ENCODE measurements at places on chromosomes 13 and 19.

DNA sequence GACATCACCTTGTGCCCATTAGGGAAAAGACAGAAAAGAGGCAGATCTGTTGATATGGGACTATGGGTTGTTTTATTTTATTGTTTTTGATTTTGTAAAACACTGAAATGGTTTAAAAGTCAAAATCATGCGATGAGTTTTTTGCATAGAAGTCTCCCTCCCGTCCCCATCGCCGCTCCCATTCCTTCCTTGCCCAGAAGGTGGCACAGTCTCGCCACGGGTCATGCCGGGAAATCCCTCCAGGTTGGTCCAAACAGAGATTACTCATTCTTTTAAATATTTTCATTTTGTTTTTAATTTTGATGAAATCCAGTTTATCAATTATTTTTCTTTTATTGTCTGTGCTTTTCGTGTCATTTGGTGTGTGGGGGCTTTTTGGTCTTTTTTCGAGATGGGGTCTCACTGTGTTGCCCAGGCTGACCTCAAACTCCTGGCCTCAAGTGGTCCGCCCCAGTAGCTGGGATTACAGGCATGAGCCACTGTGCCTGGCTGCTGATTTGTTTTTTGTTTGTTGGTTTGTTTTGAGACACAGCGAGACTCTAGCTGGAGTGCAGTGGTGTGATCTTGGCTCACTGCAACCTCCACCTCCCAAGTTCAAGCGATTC lies 9.2 kb downstream of the PGPEP1 start:
- peak; percentile 73 for DNase-seq

GRCh38 chr13:48783181-48783630 lies 129.5 kb downstream of the CYSLTR2 start:
- DNase-seq = peak; percentile 22

DNA sequence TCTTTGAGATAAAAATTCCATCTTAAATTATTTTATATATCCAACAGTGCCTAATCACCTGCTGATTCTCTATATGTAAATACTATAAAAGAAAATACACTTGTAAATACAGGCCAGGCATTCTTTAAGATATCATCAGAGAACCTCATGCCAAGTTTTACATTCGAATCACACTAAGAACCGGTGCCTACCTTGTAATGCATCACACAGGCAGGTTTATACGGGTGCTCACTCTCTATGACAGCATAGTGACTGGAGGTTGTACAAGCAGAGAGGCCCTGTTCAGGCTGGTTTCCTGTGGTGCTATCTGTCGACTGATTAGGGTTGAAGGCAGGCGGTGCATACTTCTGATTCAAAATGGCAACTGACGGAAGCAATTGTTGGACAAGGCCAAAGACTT lies 141.3 kb upstream of the FBXL3 start:
- no peak for DNase-seq

DNA sequence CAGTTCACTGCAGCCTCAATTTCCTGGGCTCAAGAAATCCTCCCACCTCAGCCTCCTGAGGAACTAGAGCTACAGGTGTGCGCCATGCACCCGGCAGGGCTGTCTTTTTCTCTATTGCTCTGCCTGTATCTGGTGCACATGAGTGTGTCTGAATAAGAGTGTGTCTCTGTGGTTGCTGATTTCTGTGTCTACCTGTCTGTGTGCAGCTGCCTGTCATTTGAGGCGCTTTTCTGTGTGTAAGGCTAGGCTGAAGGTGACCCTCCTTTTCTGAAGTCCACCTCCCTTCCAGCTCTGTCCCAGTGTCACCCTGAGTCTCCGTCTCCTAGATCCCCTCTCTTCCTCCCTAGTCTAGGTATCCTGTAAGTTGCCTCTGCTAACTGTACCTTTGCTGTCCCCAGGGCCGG lies 1.5 kb upstream of the PRR12 start:
- no peak for DNase-seq

DNA sequence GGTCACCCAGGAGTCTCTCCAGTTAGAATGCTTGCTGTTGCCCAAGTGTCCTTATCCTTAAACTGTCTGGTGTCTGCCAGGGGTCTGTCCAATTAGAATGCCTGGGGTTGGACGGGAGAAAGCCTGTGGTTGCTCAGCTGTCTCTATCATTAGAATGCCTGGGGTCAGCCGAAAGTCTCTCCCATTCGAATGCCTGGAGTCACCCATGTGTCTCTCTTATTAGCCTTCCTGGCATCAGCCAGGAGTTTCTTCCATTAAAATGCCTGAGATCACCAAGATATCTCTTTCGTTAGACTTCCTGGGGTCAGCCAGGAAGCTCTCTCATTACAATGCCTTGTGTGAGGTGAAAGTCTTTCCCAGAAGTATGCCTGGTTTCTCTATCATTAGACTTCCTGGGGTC lies 1521.0 kb downstream of the UQCRFS1 start:
- DNase-seq = no peak

Data from common myeloid progenitor, CD34-positive (primary cell).